ENCODE measurements at places on chromosomes 2 and 18.

GRCh38 chr2:109066501-109066900 is 62.5 kb upstream of the SH3RF3 start:
- DNase-seq = no peak

DNA sequence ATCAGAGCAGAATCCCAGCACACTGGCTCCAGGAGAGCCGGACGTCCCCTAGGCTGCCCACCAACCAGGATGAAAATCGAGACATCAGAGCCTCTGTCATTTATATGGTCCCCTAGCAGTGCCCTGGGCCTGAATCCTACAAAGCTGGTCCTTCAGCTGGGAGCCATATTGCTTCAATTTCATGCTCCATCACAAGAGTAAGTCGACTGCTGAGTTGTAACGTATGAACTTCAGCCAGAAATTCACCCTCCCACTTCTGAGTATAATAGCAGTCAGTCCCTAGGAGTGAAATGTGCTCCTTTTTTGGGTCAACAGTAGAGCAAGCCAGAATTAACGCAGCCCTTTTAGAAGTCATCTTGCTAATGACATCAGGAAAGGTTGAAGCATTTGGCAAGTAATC is 126.4 kb downstream of the CCBE1 start:
- no peak for DNase-seq

DNA sequence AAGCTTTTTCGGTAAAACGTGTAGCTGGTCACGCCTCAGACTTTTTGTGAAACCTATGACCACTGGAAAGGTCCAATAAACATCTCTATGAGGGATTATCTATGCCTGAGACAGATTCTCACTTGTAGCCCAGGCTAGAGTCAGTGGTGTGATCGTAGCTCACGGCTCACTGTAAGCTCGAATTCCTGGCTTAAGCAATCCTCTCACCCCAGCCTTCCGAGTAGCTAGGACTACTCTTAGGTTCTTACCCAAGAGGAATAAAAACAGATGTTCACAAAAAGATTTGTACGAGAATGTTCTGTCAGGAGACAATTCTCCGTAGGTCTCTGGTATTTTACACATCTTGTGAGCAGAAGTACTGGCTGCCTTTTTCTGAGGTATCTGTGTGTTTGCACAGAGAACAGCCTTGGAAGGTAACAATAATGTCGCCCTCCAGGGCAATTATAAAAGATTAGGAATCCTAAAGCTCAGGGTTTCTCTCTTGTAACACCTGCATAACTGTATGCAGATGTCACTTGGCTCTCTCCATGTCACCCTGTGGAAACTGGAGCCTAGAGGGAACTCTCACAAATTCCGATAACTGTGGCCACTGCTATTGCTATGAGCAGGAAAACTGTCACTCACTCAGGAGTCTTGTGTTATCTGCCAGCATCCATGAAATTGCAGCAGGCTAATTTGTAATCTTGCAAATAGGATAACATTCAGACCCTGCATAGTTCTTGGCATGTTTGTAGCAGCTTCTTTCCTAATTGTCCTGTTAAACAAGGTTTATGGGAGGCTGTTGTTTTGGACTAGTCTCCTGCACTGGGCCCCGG is 25.5 kb upstream of the RALBP1 start:
- no peak for DNase-seq

- peak; percentile 91 for DNase-seq
These were observed 50.2 kb upstream of the DTNA start for GRCh38 chr18:34659579-34660517.

GRCh38 chr2:15561574-15562344 is 625 bp upstream of the NBAS start:
- peak; percentile 20 for DNase-seq

- no peak for DNase-seq
These were observed 122.9 kb downstream of the MTCL1 start for GRCh38 chr18:8828300-8828699.

DNA sequence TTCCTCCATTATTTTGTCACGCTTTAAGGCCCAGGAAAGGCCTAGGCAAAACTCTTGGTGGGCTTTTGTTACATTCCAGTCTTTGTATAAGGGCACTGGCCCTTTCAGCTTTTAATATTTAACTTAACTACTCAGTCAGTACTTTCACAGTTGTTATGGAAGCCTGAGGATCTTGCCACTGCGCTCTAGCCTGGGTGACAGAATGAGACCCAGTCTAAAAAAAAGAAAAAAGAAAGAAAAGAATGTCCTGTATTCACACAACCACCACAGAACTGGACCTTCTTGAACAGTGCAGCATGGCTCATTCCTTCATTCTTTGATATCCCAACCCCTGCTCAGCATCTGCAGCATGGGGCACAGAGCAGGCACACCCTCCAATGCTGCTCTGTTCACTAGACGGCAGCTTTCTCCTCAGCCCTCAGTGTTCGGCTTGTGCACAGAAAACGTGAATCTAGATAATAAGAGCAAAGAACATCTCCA is 93.4 kb upstream of the MSH2 start:
- no peak for DNase-seq

DNA sequence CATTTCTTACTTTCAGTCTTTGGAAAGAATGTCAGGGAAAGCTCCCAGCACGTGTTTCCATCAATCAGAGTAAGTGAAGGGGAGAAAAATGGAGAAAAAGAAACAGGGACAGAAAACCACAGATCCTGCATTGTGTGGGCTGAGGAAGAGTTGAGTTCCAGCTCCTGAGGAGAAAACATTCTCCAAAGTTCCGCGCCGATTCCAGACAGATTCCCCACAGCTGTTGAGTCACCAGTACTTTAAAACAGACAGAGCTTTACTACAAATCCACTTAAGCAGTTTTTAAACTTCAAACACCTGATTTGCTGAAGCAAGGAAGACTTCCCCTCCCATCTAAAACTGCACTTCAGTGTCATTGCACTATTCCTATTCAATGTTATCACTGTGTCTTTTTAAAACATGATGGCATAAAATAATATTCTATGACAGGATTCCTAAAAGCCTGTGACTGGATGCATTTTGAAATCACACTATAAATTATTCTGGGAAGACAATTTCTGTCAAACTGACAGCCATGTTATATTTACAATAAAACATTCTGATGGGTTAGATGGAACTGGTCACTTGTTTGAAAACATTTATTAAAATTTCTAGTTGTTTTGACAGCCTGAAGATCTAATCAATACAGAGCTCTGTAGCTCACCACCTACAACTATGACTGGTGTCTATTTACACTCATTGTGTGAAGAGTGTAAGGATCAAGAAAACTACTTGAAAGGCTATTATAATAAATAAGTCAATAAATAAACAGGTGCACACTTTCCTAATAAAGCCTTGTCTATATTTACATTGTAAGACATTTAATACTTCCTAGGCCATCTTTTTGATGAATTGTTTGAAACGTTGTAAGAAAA is 40.9 kb downstream of the TCF4 start:
- peak; percentile 59 for DNase-seq

DNA sequence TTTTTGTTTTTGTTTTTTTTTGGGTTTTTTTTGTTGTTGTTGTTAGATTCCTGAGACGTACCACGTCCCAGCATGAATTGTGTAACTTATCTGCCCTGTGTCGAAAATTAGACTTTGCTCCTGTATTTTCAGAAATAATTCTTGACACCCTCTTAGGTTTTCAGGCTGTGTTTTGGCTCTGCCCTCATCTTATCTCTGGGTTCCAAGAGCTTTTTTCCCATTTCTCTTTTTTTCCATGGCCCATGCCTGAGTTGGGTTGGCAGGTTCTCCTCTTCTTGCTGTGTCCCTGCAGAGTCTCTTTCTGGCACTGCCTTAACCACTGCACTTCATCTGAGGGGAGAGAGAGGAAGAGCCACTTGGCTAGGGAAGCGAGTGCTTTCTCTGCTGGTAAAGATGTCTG is 42.4 kb downstream of the CTIF start:
- no peak for DNase-seq

DNA sequence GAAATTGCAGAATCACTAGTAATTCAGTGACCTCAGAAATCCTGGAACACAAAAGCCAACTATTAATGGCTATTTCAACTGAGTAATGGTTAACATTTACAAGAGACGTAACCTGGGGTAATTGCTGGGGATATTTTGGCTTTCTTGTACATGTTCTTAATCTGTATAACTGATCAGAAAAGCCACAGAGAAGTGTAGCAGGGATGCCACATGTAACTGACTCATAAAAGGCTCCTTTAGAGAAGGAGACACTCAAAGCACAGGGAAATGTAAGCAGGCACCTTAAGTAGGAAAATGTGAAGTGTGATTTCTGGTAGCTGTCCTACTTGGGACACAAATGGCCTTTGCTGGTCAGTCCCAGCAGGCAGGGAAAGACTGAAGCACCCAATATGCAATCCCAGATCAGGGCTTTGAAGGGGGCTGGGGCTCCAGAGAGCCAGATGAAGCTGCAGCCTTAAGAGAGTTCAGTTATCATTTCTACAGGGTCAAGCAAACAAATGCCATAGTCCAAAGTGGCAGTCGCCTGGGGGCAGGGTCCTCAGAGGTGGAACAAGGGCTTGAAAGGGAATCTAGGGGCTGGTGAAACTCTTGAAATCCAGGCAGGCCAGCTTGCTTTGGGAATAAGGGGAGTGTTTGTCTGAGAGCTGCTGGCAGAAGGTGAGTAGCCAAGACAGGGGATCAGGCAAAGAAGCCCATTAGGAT is 7.2 kb upstream of the SPOPL start:
- DNase-seq = no peak

GRCh38 chr2:140392824-140393223 is 1612.6 kb upstream of the NXPH2 start:
- DNase-seq = no peak

- DNase-seq = no peak
These were observed 178.9 kb upstream of the VRK2 start for GRCh38 chr2:57867730-57868129.

DNA sequence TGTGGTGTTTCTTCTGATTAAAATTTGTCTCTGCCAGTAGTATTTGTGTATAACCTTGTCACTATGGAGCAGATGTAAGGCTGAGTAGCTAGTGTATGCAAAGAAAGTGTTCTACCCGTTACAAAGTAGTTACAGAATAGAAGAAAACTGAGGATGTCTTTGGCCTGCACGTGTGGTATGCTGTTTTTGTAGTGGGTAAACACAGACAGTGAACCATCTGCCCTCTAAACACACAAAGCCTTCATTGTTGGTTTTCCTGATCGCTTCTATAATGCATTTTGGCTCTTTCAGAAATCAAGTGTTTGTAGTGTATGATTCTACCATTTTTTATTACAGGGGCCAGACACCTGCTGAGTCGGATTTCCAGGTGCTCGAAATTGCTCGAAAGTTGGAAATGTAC is 61.5 kb downstream of the FARP2 start:
- DNase-seq = no peak

GRCh38 chr2:160315337-160315736 is 115.3 kb upstream of the ITGB6 start:
- DNase-seq = no peak

- no peak for DNase-seq
These were observed 991.5 kb upstream of the FANCL start for GRCh38 chr2:59232394-59233165.

DNA sequence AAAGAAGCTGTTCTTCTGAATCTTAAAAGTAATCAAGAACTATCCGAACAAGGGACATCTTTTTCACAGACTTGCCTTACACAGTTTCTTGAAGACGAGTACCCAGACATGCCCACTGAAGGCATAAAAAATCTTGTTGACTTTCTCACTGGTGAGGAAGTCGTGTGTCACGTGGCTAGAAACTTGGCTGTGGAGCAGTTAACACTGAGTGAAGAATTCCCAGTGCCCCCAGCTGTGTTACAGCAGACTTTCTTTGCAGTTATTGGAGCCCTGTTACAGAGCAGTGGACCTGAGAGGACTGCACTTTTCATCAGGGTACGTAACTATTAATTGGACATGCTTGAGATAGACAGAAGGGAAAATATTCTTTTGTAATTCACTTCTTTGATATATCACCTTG is 2.4 kb downstream of the MRPL44 start:
- no peak for DNase-seq

DNA sequence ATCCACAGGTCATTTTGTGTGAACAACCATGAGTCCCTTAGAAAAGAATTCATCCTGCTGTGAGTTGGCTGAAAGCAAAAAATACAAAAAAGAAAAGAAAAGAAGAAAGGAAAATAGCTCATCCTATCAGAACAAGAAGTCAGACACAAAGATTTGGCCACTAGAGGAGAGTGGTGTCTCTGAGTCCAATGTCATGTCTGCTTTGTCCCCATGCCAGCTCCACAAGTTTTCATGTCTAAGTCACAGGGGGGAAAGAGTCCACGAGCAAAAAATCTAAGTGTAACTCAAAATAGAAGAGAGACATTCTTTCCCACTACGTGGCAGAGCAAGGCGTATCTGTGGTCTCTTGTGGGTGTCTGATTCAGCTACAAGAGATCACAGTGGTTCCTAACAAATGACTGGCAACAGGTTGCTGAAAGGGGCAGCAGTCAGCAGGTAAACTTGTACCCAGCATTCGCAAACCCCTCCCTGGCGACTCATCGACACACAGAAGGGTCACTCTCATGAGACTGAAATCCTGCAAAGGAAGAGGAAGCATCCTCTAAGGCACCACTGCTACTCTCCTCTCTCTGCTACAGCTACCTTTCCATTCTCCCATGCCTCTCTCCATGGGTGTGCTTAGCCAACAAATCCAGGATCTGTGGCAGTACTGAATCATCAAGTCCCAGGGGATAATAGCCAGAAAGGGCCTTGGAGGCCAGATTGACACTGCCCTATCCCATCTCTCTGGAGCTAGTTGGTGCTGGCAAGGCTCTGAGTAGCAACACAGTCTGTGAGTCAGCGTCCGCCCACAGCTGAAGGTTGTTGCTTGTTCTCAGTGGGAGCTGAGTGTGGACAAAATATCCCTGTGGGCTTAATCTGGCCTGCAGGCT is 123.0 kb upstream of the SLC39A10 start:
- DNase-seq = peak; percentile 93

DNA sequence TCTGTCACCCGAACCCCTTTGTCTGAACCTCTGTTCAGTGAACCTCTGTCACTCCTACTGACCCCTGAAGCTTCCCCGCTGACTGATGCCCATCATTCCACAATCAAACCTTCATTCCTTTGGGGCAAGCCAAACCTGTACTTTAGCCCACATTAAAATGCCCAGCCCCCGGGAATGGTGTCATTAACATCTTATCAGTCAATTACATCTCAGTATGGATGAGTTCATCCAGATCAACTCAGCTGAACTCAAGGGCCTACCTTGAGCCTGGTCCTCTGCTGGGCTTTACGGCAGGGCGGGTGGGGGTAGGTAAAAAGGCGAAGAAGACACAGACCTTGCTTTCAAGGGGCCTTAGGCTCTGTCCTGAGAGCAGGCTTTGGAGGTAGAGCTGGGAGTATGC is 154.4 kb upstream of the SMAD2 start:
- DNase-seq = no peak

DNA sequence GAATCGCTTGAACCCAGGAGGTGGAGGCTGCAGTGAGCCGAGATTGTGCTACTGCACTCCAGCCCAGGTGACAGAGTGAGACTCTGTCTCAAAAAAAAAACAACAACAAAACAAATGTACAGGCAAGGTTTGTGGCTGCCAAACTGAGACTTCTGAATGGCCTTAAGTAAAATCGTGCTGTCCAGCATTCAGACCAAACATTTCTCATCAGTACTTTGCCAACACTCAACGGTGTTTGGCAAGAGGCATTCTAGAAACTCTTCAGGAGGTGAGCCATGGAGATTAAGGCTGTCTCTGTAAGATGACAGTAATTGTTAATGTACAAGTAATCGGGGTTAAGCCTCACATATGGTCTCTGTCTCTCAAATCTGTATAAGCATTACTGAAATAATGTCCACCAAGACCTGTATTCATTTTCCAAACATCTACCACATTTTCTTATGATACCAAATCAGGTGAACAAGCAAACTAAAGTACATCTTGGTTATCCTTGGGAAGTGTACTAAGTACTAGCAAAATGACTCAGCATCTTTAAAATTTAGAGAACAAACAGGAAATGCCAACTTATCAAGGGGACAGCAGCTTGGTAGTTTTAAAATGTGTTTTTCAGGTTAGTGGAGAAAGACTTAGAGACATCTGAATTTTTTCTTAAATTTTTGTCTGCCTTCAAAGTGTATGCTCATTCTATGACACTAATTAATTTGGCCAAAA is 29.3 kb downstream of the SERPINE2 start:
- DNase-seq = no peak

All from stromal cell of bone marrow (primary cell).